ENCODE measurements at places on chromosomes 3 and 15. TPM values are rescaled to one million over a fixed set of nuclear protein-coding genes. Genes with fewer than 3 reads are reported as not detected.

Gene USP19
- 71.7 TPM for total RNA-seq

Gene CADPS
- not detected for total RNA-seq

Gene CCDC54
- not detected for total RNA-seq

Gene CP
- total RNA-seq: not detected

Gene ZBTB47
- total RNA-seq: 2.0 TPM

Gene A4GNT
- total RNA-seq: not detected

Gene CLSTN2
- not detected for total RNA-seq

Gene NOX5
- total RNA-seq: 0.02 TPM

Gene LINGO1
- not detected for total RNA-seq

Gene LXN
- 12.0 TPM for total RNA-seq

Gene SETD2
- 48.1 TPM for total RNA-seq

Gene RPSA
- total RNA-seq: 1,413 TPM

Gene CD86
- total RNA-seq: 5.4 TPM

Gene EPHB3
- 0.10 TPM for total RNA-seq

Measured in T-helper 1 cell treated with Interleukin-12 subunit alpha and Interleukin-12 subunit beta and Interleukin-4 antibody, amounts not matched to agents 30 ng/mL and 1 ng/mL, for 36 hours (primary cell).